NCI-H526 (cell line): ENCODE measurements at places on chromosomes 13 and 19.

DNA sequence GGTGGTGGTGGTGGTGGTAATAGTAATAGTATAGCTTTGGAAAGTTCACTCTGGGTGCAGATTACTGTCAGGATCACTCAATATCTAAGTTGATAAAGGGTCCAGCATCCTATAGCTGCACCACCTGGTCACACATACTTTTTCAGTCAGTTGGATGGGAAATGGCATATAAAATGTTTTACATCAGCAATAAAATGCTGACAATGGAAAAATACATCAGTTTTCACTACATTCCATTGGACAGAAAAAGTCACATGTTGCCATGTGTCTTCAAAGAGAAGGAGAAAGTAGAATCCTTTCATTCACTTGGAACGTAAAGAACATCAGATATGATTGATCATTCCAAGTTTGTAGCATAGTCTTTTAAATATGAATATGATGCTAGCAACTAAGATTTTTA lies 481.4 kb downstream of the SLITRK6 start:
- no peak for DNase-seq

DNA sequence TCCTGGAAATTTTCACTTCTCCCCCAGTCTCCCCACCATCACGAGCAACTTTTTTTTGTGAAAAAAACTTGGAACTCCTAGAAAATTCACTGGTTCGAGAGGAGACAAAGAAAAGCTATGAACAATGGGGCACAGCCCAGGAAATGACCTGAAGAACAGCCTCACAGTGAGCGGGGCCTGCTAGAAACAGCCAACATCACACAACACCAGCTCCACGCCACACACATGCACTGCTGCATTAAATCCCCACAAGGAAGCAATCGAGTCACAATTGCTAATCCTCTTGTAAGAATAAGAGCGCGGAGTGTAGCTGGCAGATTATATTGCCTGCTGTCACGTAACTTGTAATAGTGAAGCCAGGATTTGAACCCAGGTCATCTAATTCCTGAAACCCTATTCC lies 48.8 kb downstream of the SLC7A1 start:
- no peak for DNase-seq

- no peak for DNase-seq
These were observed 960.0 kb upstream of the PCDH20 start for GRCh38 chr13:62375653-62376052.

DNA sequence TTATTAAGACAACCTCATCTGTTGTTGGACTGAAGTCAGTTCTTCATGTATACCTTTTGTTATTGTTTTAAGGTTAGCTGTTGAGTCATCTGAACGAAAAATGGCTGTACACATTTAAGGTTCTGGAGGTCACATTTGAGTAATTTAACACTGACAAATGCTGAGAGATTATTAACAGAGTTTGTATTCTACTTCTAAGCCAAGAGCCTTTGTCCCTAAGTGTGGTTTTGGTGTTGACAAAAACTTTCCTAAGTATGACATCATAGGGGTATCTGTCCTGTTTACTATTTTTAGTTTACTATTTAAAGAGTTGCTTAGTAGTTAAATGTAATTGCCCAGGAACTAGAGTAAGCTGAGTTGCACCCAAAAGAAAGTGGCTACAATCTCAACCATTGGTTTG lies 71.9 kb downstream of the CDK8 start:
- DNase-seq = no peak

DNA sequence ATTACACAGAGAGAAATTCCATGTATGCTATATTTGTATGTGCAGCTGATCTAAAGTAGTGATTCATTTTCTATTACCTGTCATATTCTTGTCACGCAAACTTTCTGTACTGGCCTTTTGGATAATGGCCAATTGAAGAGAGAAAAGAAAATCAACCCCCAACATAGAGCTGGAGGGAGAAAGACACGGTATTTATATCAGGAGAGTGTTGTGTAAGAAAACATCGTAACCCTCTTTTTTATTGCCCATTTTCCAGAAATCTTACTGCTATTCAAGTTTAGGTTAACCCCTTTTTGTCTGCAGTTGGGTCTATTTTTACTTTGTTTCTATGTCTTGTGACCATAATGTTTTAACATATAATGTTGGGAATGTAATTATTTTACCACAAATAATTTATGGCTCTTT lies 27.9 kb downstream of the DGKH start:
- DNase-seq = no peak

- no peak for DNase-seq
These were observed 51.3 kb downstream of the TEX29 start for GRCh38 chr13:111371720-111372119.

GRCh38 chr19:8580710-8581281 lies 3.6 kb upstream of the MYO1F start:
- peak; percentile 58 for DNase-seq

DNA sequence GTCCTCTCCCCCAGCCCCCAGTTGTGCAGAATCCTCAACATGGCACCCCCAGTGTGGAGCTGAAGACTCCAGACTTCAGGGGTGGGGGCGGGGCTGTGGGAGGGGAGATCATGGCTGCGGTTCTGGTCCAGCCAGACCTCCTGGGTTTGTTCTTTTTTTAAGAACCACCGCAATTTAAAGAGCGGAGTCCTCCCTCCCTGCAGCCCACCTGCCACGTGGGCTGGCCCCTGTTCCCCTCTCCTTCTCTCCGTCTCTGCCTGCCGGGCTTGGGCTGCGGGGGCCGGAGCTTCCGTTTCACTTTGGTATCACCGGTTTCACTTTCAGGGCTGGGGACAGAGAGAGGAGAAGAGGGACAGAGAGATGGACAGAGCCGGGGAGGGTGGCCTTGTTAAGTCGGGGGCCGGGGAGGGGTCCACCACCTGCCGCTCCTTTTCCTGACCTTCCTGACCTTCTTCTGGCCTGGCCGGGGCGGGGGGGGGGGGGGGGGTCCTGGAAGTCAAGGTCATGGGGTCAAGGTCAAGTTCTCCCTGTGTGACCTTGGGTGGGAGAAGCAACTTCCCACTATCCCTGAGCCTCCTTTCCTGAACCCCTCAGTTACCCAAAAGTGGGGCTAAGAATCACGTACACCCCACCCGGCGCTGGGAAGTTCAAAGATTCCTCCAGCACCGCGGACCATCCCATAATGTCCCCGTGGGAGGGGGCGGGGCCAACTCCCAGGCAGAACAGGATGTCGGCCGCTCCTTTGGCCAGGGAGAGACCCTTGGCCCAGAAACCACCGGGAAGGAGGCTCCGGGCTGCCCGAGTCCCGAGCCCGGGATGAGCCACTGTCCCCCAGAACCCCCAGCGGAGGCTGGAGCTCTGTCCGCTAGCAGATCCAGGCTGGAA lies 11.3 kb upstream of the ZBTB7A start:
- DNase-seq = peak; percentile 63

DNA sequence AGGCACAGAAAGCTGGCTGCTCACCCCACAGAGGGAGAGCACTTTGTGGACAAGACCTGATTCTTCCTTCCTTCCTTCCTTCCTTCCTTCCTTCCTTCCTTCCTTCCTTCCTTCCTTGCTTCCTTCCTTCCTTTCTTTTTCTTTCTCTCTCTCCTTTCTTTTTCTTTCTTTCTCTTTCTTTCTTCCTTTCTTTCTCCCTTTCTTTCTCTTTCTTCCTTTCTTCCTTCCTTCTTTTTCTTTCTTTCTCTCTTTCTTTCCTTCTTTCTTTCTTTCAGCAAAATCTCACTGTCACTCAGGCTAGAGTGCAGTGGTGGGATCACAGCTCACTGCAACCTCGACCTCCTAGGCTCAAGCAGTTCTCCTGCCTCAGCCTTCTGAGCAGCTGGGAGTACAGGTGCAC lies 263.9 kb downstream of the UQCRFS1 start:
- no peak for DNase-seq

GRCh38 chr13:114099918-114100445 lies 32.4 kb downstream of the RASA3 start:
- peak; percentile 93 for DNase-seq

GRCh38 chr13:40379794-40380578 lies 286.5 kb downstream of the FOXO1 start:
- no peak for DNase-seq

DNA sequence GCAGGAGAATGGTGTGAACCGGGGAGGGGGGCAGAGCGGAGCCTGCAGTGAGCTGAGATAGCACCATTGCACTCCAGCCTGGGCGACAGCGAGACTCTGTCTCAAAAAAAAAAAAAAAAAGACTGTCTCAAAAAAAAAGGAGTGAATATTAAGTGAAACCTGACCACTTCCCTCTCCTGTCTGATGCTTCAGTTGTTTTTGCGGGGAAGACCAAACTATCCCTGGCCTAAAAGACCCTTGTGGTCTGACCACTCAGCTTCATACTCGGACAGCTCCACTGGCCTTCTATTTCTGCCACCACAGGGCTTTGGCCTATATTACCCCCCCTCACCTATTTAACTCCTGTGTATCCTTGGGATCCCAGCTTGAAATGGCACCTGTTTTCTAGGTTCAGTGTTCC lies 2.3 kb downstream of the CLASRP start:
- DNase-seq = no peak

DNA sequence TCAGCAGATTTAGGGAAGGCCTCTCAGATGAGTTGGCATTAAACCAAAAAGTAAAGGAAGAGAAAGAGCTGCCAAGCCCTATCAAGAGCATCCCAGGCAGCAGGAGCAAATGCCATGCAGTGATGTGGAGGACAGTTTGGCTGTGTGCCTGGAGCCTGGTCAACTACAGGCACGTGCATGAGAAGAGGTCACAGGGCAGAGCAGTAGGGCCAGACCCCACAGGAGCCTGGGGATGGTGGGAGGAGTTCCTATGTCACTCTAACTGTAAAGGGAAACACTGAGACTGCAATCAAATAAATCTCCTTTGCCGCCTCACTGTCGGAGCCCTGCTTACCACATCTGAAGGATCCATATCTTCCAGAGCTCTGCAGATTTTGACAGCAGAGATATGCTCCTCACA lies 240.5 kb downstream of the ENOX1 start:
- DNase-seq = no peak

DNA sequence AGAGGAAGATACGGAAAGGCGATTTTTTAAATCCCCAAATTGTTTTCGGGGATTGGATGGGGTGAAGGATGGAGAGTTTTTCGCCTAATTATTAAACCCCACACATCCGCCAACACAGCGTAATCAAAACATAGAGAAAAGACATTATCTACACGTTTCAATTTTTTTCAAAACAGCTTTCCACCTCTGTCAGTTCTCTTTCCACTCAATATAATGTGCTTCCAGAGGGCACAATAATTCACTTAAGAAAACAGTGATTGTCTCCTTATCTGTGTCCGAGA lies 435 bp upstream of the OBI1 start:
- DNase-seq = no peak

GRCh38 chr19:21580101-21580500 lies 74.7 kb downstream of the ZNF429 start:
- DNase-seq = no peak

- DNase-seq = no peak
These were observed at the start of gene CILP2 for GRCh38 chr19:19538061-19538784. Gene CILP2, plus strand, starts transcription at chr19:19538265. Its CDS starts 85 bp downstream, at chr19:19538350.

GRCh38 chr13:113533161-113533840 lies 42.8 kb upstream of the DCUN1D2 start:
- DNase-seq = no peak

DNA sequence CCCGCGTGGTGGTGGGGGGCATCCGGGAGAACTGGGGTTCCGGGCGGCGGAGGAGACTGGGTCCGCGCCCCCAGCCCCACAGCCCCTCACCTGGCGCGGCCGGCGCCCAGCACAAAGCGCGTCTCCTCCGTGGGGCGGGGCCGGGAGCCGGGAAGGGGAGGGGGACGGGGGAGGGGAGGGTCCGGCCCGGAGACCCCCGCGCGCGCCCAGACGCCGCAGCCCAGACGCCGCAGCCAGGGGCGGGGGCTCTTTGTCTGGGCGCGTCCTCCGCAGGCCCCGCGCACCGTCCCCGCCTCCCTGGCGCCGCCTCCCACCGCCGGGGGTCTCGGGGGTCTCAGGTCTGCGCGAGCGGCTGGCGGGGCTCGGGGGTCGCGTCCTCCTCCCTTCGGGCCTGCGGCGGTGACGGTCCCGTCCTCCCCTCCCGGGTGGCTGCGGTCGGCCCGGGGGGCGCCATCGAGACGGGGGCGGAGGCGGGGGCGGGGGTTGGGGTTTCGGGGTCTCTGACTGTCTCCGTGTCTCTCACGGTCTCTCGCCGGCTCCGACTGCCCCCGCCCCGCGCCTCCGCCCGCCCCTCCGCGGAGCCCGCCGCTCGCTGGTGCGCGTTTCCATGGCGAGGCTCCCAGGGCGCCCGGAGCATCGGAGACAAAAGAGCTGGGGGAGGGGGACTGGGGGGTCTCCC lies at the start of gene PLPPR3:
PLPPR3 (minus strand) TSS at position 131 of the 679 bp plus-strand sequence. CDS start 396 bp downstream, outside the sequence.
- DNase-seq = no peak

DNA sequence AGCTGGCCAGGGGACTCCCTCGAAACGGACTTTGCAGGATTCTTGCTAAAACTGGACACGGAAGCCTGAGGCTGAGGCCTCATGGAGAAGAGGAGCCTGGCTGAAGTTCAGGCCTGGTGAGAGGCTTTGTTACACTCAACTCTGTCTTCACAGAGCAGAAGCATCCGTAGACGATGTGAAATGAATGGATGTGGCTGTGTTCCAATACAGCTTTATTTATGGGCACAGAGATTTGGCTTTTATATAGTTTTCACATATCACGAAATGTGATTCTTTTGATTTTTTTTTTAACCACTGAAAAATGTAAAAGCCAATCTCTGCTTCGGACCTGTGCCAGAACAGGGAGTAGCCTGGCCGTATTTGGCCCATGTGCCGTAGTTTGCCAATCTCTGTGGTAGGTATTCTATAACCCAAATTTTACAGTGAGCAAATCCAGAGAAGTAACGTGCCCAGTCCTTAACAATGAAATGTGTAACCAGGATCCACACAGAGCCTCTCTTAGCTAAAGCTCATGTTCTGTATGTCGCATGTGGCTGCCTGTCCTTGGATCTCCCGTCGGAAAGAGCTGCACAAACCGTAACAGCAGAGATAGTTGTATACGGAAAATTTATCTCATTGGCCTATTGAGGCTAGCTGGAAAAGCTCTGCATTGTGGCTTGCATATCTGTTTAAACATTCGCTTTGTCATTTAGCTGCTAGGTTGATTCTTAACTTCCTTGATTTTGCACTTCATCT lies 171.6 kb upstream of the RNF113B start:
- DNase-seq = no peak

- DNase-seq = no peak
These were observed 140.3 kb downstream of the PDS5B start for GRCh38 chr13:32726374-32727037.
